ENCODE measurements at places on chromosomes 7 and 10. TPM values are rescaled to one million over a fixed set of nuclear protein-coding genes. Genes with fewer than 3 reads are reported as not detected.

GRCh38 chr10:14468023-14468441, 137.3 kb upstream of the FRMD4A start:
- no peak overlapping the region for H3K27ac ChIP-seq
- no peaks in the 10 kb centered on the region for H3K4me1 ChIP-seq
- no peak for DNase-seq
- no peaks in the 10 kb centered on the region for H3K36me3 ChIP-seq
- H3K4me3 ChIP-seq, result no peak overlapping the region
- peaks cover 5% of the 10 kb centered on the region for H3K27me3 ChIP-seq

DNA sequence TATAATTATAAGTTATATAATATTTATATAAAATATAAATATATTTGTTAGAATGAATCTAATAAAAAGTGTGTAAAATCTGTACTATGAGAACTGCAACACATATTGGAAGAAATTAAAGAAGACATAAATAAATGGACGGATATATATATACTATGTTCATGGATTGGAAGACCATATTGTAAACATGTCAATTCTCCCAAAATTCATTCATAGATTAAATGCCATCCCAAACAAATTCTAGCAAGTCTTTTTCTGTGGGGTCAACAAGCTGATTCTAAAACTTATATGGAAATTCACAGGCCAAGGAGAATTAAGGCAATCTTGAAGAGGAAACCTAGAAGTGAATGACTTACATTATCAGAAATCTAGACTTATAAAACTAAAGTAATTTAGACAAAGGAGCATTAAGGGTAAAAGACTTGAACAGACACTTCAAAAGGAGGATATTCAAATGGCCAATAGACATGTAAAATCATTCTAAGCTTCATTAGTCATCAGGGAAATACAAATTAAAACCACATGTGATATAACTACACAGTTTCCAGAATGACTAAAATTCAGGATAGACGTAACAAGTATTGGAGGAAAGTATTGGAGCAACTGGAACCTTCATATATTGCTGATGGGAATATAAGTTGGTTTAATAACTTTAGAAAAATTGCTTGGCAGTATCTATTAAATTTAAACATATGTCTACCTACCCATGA, 225.9 kb downstream of the EMX2 start:
- no peaks in the 10 kb centered on the region for H3K36me3 ChIP-seq
- H3K4me1 ChIP-seq, result no peaks in the 10 kb centered on the region
- H3K27ac ChIP-seq, result no peak overlapping the region
- no peak for DNase-seq
- no peak overlapping the region for H3K4me3 ChIP-seq
- H3K27me3 ChIP-seq, result no peaks in the 10 kb centered on the region

- H3K4me3 ChIP-seq, result no peak overlapping the region
- no peaks in the 10 kb centered on the region for H3K36me3 ChIP-seq
- H3K27ac ChIP-seq, result no peak overlapping the region
- no peaks in the 10 kb centered on the region for H3K4me1 ChIP-seq
These were observed 70.5 kb upstream of the DIP2C start for GRCh38 chr10:759898-760477.

- no peaks in the 10 kb centered on the region for H3K36me3 ChIP-seq
- H3K27ac ChIP-seq, result no peak overlapping the region
- H3K4me1 ChIP-seq, result no peaks in the 10 kb centered on the region
- no peak for DNase-seq
These were observed 18.3 kb upstream of the ST8SIA6 start for GRCh38 chr10:17472481-17473227.

DNA sequence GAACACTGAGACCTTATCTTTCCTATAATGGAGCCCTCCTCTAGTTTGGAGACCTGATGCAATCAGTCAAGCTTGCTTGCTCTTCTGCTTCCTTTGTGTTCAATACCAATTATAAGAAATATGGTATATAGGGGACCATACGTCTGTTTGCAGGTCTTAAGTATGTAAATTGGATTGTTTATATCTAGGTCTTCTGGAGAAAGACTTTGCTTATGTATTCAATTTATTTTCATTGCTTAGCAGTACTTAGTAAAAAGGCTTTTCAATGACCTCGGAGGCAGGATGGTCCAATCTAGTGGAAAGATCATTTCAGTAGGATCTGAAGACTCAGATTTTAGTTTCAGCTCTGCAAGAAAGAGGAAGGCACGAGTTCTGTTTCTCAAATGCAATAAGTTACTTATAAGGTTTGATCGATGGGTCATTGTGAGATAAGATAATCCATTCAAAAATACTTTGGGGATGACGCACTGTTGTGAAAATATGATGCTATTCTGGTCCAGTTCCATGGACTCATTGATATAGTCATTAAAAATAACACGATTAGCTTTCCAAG, 571.6 kb downstream of the SH2D4B start:
- H3K4me3 ChIP-seq, result no peak overlapping the region
- H3K27ac ChIP-seq, result no peak overlapping the region
- H3K4me1 ChIP-seq, result no peaks in the 10 kb centered on the region
- no peak for DNase-seq
- no peaks in the 10 kb centered on the region for H3K36me3 ChIP-seq

GRCh38 chr7:33500703-33501701, 371.6 kb downstream of the BBS9 start:
- no peak overlapping the region for H3K4me3 ChIP-seq
- H3K27ac ChIP-seq, result peak overlapping the region; percentile 77
- no peaks in the 10 kb centered on the region for H3K36me3 ChIP-seq
- no peak for DNase-seq
- H3K4me1 ChIP-seq, result peaks cover 38% of the 10 kb centered on the region

DNA sequence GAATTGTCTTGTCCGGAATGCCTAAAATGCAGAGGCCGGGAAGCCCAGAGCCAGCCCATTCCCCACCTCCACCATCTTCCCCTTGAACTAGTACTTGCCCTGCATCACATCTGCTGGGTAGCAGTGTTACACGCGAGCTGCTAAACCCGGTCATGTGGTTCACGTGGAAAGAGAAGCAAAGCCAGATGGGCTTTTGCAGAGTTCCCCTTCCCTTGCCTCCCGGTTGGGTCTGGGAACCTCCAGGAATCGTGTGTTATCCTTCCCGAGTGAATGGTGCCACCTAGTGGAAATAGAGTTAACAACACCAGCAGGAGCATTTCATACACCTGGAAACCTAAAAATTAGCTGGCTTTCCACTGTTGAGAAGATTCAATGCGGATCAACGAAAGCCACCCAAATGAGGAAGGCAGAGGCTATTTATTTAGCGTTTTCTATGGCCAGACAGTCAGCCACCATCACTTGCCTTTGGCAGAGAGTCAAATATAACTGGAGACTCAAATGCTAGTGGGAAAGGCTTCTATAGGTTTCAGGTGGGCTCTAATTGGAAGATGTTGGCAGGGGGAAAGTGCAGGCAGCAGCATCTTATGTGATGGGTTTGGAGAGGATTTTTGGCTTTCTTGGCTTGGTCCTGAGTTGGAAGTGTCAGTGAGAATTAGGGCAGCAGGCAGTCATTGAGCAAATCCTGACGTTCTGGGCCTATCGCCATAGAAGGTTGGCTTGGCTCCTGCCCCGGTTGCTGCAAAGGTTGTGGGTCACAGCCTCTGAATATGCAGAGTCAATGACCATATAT, 12.9 kb upstream of the DENND2A start:
- H3K27ac ChIP-seq, result no peak overlapping the region
- DNase-seq, result no peak
- H3K36me3 ChIP-seq, result no peaks in the 10 kb centered on the region
- no peak overlapping the region for H3K4me3 ChIP-seq

DNA sequence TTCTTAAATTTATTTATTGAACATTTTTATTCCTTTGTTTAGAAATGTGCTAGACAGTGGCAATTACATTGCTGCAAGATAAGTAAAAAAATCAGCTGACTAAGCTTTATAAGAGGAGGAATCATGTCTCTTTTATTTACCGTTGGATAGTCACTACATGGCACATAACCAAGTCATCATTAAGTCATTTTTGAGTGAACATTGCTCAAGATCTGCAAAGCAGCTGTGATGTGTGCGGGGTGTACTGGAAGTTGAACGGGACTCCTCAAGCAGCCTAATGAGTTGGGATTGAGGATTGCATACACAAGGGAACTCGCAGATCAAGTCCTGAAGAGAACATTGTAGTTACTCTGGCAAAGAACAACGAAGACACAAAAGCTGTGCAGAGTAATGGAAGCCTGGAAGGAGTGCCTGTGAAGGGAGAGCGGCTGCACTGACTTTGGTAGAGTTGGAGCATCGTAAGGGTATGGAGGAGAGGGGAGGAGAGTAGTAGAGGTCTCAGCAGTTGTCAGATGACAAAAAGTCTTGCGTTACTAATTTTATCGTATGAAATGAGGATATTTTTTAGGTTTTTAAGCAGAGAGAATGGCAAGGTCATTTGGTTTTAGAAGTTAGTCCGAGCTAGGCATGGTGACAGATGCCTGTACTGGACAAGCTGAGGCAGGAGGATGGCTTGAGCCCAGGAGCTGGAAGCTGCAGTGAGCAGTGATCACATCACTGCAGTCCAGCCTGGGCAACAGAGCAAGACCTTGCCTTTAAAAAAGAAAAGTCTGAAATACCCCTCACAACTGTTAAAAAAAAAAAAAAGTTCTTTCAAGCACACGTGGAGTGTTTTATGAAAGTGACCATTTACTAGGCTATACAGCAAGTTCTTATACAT, 95.1 kb downstream of the BMPR1A start:
- H3K36me3 ChIP-seq, result no peaks in the 10 kb centered on the region
- DNase-seq, result peak; percentile 23
- no peaks in the 10 kb centered on the region for H3K27me3 ChIP-seq
- H3K4me3 ChIP-seq, result no peak overlapping the region
- no peak overlapping the region for H3K27ac ChIP-seq

UBTD1 gene
- total RNA-seq, result 16.1 TPM
